ENCODE measurements at places on chromosomes 7 and 10.

DNA sequence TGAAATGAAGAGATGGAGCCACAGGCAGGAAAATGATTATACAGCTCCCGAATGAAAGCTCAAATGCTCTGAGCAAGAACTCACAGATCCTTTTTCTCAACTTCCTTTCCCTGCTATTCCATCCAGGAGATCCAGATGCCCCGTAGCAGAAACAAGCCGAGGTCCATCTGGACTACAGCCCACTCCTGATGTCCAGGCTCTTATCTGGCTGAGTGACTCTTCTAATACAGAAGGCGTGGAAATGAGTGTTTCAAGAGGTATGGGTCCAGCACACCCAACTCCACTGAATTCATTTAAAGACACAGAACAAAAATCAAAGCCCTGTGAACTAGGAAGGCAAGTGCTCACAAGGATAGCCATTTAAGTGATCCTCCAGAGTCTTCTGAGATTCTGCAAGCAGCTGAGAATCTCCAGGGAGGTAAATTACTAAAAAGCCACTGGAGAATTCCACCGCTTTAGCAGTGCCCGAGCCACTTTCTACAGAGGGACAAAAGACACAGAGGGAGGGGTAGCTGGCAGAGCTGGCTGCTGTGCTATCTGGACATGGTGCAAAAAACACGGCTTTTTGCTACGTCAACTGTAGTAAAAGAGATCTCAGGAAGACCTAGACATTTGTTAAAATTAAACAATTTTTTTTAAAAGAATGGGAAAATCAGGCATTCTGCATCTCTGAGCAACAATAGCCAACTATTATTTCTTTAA is 24.5 kb downstream of the FAM171A1 start:
- no peak for DNase-seq

DNA sequence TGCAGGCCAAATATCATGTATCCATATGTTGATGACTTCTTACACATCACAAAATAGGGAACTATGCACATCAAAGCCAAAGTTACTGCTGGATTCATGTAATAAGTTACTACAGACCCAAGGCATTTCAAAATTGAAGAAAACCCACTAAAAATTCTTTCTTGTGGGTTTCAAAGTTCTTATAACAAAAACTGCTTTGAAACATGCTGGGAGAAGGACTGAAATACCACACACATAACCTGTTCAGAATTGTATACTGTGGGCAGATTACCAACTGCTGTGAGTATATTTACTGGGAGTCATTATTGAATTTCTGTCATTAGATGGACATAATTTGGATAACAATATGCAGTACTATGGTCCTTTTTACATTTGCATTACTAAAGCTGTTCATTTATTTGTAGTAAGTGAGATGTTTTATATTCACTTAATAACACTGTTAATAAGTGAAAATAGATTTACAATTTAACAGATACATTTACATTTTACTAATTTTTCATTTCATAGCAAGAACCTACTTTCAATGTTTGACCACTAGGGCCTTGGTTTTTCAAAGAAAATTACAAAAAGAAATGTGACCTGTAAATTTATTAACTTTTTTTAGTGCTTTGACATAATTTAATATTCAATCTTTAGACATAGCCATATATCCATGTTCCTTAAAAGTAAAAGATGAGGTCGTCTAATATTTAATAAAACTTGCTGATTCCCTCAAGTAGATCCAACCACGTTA is 132.6 kb downstream of the MAGI2 start:
- no peak for DNase-seq

DNA sequence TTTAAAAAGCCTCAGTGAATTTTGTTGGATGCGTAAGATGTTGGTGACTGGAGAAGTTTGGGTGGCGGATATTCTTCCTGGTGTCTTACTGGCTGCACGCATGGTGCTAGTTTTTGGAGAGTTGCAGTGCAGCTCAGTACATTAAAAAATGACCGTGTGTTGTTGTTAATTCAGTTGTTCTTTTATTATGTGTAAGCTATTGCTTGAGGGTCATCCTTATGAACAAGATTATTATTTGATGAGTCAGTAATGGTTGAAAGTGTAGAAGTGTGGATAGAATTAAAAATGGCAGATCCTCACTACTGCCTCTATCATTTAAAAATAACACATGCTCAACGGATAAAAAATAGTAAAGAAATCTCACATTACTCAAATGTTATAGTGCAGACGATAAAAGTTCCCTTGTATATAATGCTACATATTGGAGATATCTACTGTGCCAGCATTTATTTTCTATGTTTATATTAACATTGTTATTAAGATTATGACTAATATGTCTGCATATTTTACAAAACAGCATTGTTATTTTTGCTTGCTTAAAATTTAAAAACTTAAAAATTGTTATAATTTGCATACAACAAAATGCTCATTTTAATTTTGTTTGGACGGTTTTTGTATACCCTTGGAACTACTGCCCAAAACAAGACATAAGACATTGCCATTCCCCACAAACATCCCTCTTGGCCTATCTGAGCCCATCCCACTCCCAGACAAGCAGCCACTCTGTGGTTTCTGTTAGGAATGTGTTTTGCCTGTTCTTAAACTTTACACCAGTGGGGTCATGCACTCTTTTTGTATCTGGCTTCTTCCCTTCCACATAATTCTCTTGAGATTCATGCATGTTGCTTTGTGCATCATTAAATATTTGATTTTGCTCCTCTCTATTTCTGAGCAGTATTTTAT is 142.0 kb downstream of the DOCK1 start:
- DNase-seq, result no peak

- DNase-seq, result no peak
Observed at GRCh38 chr7:33578166-33578565, 327.2 kb upstream of the BMPER start.

DNA sequence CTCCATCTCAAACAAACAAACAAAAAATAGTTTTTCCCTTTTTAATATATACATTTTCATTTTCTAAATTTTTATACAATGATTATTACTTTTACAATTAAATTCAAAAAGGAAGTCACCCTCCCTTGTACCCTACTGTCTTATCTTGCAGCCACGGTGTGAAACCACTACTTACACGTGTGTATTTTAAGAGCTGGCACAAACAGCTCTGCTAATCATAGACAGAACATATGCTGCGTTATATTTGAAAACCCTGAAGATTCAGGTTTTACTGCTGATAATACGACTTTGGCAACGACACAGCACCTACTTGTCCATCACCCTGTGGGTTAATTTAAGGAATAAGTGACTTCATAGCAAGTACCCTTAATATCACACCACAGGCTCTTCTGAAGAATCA is 991 bp downstream of the ANKRD61 start:
- DNase-seq, result no peak

DNA sequence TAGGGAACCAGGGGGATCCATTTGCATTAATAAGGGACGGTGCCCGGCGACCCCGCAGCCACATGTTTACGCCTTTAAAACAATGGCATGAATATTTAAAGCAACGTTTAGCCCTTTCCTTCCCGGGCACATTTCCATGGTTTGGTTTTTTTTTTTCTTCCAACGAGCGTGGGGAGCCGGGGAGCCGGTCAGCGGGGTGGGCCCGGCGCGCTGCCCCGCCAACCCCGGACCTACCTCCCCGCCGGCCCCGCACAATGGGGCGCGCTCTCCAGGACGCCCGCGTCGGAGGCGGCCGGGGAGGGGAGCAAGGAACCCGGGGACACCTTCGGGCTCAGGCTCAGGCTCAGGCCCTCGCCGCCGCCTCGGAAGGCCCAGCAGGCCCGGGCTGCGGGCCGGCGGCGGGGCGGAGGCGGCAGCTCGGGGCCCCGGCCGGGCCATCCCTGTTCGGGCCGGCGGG is 1.0 kb downstream of the SEPHS1 start:
- DNase-seq, result no peak

- DNase-seq, result no peak
Observed at GRCh38 chr7:157652161-157652953, 315.6 kb downstream of the DNAJB6 start.

GRCh38 chr7:22438994-22439393 is 61.0 kb downstream of the STEAP1B start:
- no peak for DNase-seq

DNA sequence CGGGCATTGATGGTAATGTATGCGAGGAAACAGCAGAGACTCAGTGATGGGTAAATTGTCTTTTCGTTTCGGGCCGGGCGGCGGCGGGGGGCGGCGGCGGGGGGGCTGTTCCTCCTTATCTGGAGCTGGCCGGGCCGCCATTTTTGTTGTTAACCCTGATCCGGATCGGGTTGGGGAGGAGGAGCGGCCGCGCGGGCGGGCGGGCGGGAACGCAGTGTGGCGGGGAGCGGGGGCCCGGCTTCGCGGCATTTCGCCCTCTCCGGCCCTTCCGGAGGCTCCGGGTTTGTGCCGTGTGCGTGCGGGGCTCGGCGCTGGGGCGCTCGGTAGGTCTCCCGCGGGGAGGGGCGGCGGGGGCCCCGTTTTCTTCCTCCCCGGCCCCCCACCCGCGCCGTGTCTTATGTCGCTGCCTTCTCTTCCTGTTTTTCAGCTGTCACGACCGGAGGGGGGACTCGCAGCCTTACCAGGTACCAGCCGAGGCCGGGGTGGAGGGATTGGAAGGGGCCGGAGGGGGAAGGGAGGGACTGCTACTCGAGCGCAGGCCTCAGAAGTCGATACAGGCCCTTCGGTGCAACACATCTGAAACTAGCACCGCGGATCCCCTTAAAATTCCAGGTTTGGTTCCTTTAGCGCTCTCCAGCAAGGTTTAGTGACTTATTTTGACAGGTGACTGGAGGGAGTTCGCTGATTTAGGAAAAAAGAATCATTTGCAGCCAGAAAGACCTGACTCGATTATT is 820 bp downstream of the WAC start:
- peak; percentile 48 for DNase-seq

- no peak for DNase-seq
Observed at GRCh38 chr7:158317238-158318205, 270.1 kb downstream of the PTPRN2 start.

GRCh38 chr7:93147363-93147762 is 822 bp downstream of the SAMD9L start:
- DNase-seq, result no peak

DNA sequence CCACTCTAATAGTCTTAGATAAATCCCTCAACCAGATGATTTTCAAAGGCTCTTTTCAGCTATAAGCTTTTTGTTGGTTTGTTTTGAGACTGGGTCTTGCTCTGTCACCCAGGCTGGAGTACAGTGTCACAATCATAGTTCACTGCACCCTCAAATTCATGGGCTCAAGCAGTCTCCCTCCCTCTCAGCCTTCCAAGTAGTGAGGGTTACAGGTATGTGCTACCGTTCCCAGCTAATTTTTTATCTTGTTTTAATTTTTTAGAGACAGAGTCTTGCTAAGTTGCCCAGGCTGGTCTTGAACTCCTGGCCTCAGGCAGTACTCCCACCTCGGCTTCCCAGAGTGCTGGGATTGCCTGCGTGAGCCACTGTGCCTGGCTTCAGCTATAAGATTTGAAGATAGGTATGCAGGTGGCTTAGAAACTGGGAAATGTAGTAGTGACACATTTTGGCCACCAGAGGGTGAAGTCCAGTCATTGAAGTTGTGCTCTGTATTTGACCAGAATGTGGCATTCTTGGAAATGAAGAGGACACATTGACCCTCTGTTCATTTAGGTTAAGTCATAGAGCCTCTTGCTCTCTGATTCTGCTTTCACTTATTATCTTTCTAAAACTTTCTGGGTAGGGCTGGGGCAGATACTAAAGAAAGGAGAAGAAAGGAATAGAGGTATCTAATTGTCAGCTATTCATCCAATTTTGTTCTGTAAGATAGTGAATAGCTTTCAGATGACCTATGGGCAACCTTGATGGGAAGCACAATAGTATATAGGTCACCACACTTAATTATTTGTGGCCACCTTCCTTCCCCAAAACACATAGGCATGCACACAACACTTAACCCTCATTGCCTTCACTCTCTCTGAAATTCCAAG is 36.0 kb downstream of the R3HCC1L start:
- no peak for DNase-seq

GRCh38 chr7:22111661-22112060 is 166.0 kb upstream of the CDCA7L start:
- DNase-seq, result no peak

- no peak for DNase-seq
Observed at GRCh38 chr7:87926581-87927461, 7.2 kb upstream of the ADAM22 start.

- DNase-seq, result no peak
Observed at GRCh38 chr10:17668435-17669184, 24.7 kb downstream of the STAM start.

DNA sequence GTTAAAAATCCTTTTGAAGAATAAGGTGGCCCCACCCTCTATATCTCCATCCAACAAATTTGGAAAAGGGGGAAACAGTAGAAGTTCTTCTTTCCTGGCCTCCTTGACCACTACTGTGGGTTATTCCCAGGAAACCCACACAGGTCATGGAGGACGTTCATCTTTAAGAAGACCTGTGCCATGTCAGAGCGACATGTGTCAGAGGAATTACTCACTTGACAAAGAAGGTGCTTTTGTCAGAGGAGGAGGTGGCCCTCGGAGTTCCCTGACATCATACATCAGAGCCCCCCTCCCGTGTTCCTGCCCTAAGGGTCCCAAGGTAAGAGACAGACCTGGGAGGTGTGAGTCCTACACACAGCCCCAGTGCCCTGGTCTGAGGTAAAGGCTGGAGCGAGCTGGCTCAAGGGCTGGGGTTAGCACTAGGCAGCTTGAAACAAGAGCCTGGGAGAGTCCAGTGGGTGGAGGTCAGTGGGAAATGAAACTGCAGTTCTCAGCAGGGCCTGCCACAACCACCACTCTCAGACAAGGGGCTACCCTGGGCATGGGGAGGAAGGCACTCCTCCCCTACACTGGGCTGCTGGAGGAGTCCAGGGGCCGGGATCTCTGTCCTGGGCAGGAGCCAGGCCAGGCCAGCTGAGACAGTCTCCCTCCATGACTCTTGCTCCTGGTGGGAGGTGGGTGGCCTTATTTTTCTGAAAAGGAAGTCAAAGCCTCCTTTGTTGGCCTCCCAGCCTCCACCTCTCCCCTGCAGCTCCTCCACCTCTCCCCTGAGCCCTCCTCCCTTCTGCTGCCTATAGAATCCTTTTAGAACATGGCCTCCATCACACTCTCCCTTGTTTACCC is 21.8 kb upstream of the ZMIZ1 start:
- DNase-seq, result no peak

- no peak for DNase-seq
Observed at GRCh38 chr10:45423976-45424499, 50.0 kb downstream of the ALOX5 start.

GRCh38 chr7:77455321-77455720 is 39.2 kb upstream of the GSAP start:
- DNase-seq, result no peak

DNA sequence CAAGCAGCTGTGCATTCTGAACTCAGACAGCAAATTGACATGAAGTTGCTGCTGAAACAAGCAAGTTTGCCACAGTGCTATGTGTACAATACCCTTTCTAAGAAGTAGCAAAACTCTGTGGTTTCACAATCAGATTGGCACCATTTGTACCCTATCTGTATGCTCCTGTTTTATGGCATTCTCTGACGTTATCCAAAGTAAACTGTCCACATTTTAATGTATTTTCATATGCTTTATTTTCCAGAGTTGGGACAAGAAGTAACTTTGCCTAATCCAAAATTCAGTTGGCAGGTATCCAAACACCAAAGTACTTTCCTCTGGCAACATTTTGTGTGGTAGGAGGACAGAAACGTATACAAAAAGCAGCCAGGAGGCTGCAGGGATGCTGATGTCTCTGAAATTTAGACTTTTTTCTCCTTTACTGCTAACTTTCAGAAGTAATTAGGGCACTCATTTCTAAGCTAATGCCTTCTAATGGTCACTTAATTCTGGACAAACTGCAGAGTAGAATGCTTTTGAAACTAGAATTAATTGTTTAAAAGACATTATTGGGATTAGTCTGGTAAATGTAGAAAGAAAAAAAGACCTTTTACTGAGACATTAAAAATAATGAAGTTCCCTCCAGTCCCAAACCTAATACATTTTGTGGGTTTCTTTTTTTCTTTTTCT is 414.7 kb upstream of the NRP1 start:
- no peak for DNase-seq

- DNase-seq, result no peak
Observed at GRCh38 chr10:110775020-110775375, 96.7 kb upstream of the PDCD4 start.

Data from thoracic aorta (tissue), 2 donors.